ENCODE measurements at places on chromosomes 1 and 21. TPM values are rescaled to one million over a fixed set of nuclear protein-coding genes. Genes with fewer than 3 reads are reported as not detected.

The IPO9 gene
- total RNA-seq = 20.1 TPM

- DNase-seq = no peak
These were observed 1142.1 kb upstream of the PRMT6 start for GRCh38 chr1:105914403-105914802.

The AMIGO1 gene
- 16.9 TPM for total RNA-seq

The ARHGEF11 gene
- 13.7 TPM for total RNA-seq

DNA sequence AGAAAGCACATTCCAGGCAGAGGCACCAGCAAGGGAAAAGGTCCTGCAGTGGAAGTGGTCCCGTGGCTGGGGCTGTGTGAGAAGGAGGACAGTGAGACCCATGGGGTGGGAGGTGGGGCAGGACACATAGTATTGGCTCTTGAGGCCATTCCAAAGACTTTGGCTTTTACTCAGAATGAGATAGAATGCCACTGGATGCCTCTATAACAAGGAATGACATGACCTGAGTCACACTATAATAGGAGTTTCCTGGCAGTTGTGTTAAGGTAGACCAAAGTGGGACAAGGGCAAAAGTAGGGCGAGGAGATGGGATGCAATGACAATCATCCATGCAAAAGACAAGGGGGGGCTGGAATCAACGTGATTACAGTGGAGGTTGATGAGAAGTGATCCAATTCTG lies 24.7 kb upstream of the LAMC2 start:
- DNase-seq = no peak

DNA sequence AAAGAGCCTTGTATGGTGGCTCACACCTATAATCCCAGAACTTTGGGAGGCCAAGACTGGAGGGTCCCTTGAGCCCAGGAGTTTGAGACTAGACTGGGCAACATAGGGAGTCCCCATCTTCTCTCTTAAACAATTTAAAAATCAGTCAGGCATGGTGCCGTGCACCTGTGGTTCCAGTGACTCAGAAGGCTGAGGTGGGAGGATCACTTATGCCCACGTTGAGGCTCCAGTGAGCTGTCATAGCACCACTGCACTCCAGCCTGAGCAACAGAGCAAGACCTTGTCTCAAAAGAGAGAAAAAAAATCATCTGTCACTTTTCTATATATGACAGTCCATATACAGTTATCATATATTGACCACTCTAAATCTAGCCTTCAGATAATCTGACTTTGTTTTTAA lies 658.3 kb downstream of the LTN1 start:
- no peak for DNase-seq

DNA sequence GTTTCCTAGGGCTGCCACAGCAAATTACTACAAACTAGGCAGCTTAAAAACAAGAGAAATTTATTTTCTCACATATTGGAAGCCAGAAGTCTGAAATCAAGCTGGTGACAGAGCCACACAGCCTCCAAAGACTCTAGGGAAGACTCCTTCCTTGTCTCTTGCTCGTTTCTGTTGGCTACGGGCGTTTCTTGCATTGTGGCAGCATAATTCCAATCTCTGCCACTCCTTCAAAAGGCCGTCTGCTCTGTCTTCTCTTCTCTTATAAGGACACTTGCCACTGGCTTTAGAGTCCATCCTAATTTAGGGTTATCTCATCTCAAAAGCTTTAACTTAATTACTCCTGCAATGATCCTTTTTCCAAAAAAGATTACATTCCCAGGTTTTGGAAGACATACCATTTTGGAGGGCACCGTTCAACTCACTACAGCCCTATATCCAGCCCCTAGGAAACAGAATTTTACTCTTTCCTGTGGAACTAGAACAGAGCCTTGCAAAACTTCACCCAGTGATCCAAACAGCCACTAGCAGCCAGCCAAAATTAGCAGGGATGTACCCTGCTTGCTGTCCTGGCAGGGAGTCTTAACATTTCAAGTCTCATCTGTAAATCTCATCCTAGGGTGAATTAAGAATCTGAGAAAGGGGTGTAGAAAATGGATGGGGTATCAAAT lies 9.2 kb downstream of the STYXL2 start:
- DNase-seq = no peak

DNA sequence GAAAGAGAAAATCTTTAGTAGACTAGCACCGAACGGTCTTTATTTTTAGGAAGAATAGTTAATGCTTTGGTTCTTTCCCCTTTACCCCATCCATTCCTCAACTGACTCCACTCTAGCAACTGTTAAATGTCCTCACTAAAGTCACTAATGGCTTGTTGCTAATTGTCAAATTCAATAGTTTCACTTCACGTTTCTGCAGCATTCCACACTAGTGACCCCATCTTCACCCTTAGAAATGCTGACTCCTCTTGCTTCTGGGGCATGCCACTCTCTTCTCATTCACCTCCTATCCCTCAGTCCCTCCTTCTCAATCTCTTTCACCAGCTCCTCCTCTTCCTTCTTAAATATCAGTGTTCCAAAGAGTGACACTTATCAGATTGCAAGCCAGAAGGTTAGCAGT lies 19.4 kb upstream of the CADM3 start:
- DNase-seq = no peak

GRCh38 chr21:14550135-14550534 lies 4.0 kb upstream of the SAMSN1 start:
- DNase-seq = no peak

The NHLH1 gene
- total RNA-seq = 0.08 TPM

- DNase-seq = no peak
These were observed 16.6 kb upstream of the PTP4A2 start for GRCh38 chr1:31954607-31955283.

The TMEM9 gene
- 16.5 TPM for total RNA-seq

DNA sequence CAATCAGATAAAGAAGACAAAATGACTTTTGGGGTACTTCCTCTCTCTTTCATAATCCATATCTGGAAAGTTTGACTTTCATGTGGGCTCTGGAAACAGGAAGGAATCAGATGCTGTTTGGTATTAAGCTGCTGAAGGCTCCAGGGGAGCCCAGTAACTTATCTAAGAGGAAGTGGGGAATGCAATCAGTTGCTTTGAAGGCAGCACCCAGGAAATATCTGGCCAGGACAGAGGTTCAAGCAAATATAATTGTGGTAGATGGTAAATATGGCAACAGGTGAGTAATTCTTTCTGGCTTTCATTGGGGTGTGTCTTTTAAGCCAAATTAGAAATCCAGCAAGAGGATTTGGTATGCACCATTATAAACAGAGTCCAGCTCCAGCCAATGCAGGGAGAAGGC lies 44.4 kb downstream of the COLGALT2 start:
- no peak for DNase-seq

The COL8A2 gene
- total RNA-seq = 0.05 TPM

- no peak for DNase-seq
These were observed 277.0 kb upstream of the BRINP3 start for GRCh38 chr1:190754666-190755065.

DNA sequence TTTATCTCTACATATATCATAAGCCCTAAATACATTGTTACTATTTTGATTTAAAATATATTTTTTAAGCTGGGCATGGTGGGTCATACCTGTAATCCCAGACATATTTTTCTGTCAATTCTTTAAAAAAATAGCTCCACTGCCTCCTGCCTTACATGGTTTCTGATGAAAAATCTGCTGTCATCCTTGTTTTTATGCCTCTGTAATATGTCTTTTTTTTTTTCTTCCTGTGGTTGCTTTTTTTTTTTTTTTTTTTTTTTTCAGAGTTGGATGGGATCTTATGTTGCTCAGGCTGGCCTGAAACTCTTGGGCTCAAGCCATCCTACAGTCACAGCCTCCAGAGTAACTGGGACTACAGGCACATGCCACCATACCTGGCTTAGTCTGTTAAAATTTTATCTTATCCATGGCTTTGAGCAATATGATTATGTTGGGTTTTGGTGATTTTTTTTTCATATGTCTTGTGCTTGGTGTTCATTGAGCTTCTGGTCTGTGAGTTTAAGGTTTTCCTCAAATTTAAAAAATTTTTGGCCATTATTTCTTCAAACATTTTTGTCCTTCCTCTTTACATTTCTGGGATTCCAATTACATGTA lies 12.4 kb upstream of the EDARADD start:
- DNase-seq = no peak

DNA sequence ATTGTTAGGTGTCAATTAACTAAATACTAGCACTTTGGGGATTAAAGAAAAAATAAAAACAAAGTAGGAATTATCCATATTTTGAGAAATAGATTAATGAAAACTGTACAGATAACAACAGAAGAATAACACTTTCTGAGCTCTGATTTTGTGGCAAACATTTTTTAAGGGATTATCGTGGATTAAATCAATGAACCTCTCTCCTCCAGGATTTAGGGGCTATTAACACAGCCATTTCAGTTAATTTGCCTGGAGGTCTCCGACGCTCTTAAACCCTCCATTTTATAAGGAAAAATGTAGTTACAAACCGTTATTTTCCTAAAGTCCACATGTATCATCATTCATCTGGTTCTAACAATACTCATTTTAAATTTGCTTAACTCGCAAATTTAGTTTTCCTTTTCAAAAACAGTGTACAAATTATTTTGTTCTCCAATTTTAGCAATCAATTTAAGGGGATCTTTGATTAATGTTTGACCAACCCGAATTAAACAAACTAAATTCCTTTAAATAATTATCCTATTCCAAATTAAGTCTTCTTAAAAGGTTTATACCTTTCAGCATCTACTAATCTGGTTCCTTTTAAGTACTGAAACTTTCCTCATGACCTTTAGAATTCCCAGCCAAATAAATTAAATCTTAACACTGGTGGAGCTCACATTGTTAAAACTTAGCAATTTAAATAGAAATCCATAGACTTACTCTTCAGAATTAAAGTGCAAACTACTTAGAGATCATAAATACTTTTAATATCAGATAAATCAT lies 30.7 kb upstream of the RNF187 start:
- no peak for DNase-seq

DNA sequence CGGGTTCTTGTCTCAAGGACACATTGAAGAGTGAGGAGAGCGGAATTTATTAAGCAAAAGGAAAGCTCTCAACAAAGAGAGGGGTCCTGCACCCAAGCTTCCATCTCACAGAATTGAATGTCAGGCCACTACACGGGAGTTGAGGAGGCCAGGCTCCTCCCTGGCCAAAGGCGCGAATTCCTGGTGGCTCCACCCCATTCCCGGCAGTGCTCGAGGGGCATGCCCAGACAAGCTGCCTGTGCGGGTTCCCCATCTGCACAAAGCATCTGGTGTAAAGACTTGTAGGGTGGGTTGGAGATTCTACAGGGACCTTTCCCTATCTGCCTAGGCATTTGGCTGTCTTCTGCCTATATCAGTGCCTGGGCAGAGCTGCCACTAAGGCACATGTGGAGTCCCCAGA lies 648.5 kb upstream of the PKN2 start:
- DNase-seq = no peak

- DNase-seq = no peak
These were observed 94.7 kb downstream of the PLPP3 start for GRCh38 chr1:56484695-56485094.

- no peak for DNase-seq
These were observed 5.6 kb downstream of the MAP10 start for GRCh38 chr1:232810856-232811255.

- DNase-seq = no peak
These were observed 214.7 kb upstream of the NRIP1 start for GRCh38 chr21:15279482-15279881.

GRCh38 chr21:33392284-33392985 lies 10.8 kb upstream of the IFNGR2 start:
- DNase-seq = no peak

The PERM1 gene
- not detected for total RNA-seq

The FCER1A gene
- total RNA-seq = 0.60 TPM

The EPHA10 gene
- total RNA-seq = not detected

DNA sequence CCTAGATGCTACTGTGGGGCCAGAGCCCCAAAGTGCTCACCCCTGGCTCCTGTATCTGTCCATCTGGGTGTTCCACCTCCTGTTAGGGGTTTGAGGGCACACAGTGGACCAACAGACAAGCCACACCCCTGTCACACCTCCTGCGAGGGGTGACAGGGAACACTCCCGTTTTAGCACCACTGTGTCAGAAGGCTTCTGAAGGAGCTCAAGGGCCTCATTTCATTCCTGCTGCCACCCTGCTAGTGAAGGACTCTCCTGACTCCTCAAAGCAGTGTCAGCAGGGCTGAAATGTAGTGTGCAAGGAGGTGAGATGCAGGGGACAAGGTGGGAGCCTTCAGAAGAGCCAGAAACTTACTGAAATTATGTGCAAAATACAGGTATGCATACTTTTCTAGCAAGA lies 174.6 kb downstream of the GPATCH2 start:
- DNase-seq = no peak

- no peak for DNase-seq
These were observed 4.1 kb upstream of the GABRD start for GRCh38 chr1:2014741-2015735.

DNA sequence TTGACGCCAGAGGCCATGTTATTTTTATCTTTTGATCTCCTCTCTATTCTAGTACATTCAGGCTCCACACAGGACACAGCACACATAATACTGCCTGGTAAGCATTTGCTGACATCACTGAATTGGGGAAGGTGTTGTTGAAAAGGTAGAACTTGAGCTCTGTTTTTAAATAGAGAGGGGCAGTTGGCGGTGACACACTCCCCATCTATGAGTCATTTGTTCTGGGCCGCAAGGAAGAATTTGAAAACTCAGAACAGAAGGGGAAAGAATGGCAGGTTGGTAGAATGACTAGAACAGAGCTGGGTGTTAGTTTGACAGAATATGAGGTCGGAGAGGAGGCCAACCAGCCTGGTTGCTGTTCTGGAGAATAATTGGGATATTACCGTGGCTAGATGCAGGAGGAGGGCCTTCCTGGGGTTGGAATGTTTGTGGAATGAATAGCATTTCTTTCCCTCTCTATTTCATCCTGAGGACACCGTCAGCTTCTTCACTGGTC lies 52.1 kb upstream of the ERRFI1 start:
- DNase-seq = no peak

DNA sequence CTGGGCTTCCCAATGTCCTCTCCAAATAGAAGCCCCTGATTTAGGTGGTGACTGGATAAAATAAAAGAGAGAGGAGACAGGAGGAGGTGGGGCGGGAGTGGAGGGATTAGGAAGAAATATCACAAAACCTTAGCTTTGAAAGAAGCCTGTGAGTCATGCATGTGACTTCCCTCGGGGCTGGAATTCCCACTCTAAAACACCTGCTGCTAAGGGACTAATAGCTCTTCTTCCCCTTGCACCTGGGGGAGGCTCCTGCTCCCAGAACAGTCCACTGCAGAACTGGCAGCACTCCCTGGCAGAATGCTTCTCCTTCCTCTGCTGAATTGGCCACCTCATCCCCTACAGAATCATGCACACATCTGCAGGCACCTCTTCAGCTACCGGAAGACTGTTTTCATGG lies 207.2 kb downstream of the ATG4C start:
- no peak for DNase-seq

Data from CD4-positive, alpha-beta T cell (primary cell).